Activated CD8-positive, alpha-beta T cell treated with anti-CD3 and anti-CD28 coated beads, Interleukin-2, amount 10 ng/mL, durations not matched to agents 7 days and 5 days (primary cell): ENCODE measurements at places on chromosomes 3 and 15.

GRCh38 chr15:61318802-61319525 lies 89.9 kb upstream of the RORA start:
- DNase-seq = no peak

DNA sequence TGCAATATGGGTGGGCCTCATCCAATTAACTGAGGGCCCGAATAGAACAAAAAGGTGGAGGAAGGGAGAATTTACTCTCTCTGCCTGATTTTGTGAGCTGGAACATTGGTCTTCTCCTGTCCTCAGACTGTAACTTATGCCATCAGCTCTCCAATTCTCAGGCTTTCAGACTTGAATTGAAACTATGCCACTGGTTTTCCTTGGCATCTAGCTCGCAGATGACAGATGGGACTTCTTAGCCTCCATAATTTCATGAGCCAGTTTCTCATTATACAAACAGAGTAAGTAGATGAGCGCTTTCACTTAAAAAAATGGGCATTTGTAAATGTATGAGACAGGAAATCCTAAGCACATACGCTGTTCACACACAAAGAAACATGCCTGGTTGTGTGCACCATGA lies 8.7 kb upstream of the PTX3 start:
- DNase-seq = no peak

- DNase-seq = no peak
Observed at GRCh38 chr15:82300883-82301282, 38.3 kb downstream of the SAXO2 start.

DNA sequence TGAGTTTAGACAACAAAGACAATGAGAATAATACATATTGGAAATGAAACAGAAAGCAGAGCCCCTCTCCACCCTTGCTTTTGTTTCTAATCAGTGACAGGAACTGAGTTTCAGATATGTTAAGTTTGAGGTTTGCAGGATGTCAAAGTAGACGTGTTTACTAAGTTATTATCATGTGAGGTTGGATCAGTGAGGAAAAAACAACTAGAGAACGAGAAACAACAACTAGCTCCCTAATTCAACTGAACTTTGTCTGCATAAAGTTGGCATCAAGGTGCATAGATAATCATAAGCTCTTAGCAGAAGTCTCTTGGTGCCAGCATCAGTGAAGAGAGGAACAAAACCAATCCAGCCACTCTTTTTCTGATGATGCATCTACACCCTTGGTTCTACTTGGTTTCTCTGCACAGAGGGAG lies 491.1 kb upstream of the NR2F2 start:
- peak; percentile 39 for DNase-seq

GRCh38 chr3:185094697-185095096 lies 58.2 kb downstream of the C3orf70 start:
- DNase-seq = no peak

GRCh38 chr15:56984681-56985481 lies 66.4 kb downstream of the TCF12 start:
- no peak for DNase-seq

GRCh38 chr15:75193976-75194375 lies 7.7 kb upstream of the C15orf39 start:
- no peak for DNase-seq

DNA sequence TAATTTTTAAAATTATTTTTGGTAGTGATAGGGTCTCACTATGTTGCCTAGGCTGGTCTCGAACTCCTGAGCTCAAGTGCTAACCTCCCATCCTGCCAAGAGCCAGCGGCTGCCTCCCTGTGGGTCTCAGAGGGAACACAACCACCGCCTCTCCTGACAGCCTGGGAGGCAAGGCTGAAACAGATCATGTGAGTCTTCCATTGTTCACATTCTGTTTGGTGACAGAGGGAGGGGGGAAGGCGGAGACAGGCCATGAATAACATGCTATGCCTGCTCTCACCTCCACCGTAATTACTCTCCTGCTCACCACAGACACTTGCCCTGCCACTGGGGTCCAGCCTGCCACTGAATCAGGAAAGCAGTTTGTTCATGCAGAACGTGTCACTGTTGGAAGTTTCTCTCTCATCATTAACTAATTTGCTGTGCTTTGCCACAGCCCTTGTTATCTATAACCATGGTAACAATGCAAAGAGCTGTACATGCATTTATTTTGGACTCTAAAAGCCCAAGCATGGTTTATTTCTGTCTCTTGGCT lies 78.4 kb upstream of the RASGRF1 start:
- no peak for DNase-seq

- no peak for DNase-seq
Observed at GRCh38 chr3:158273656-158274055, 163.8 kb downstream of the RSRC1 start.

- DNase-seq = no peak
Observed at GRCh38 chr3:140378571-140379340, 299.1 kb upstream of the TRIM42 start.

- peak; percentile 54 for DNase-seq
Observed at GRCh38 chr3:46971742-46972141, 4.8 kb downstream of the CCDC12 start.

DNA sequence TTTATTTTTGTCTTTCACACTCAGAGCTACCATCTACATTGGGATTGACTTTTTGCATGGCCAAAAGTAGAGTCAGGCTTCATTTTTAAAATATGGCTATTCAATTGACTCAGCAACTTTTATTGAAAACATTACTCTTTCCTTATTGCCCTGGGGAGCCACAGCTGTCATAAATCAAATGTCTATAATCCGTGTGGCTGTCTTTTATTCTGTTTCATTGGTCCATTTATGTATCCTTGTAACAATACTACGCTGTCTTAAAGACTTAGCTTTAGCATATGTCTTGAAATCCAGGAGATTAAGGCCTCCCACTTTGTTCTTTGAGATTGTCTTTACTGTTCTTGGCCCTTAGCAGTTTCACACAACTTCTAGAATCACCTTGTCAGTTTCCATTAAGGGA lies 55.2 kb downstream of the CEMIP start:
- no peak for DNase-seq

DNA sequence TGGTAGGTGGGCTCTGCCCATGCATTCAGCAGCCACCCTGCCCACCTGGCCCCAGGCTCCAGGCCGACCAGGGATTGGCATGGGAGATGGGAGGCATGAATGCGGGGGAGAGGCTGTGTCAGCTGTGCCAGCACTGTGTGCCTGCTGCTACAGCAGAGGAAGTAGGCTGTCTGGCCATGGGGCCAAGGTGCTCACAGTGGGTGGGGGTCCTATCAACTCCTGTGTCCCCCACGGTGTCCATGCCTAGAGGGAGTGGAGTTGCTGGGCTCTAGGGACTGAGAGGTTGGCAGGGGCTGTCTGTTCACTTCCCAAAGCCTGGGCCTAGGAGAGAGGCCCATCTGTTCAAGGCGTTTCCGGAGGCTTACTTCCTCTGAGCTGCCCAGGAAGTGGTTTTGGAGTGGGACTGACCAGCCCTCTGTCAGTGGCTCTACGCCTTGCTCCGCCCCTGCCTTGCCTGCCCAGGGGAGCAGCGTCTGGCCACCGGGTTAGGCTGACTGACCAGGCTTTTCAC lies 5.8 kb downstream of the PRKCD start:
- no peak for DNase-seq

GRCh38 chr3:143924522-143925285 lies 46.9 kb upstream of the DIPK2A start:
- no peak for DNase-seq

- no peak for DNase-seq
Observed at GRCh38 chr3:193809106-193809505, 216.1 kb downstream of the OPA1 start.

DNA sequence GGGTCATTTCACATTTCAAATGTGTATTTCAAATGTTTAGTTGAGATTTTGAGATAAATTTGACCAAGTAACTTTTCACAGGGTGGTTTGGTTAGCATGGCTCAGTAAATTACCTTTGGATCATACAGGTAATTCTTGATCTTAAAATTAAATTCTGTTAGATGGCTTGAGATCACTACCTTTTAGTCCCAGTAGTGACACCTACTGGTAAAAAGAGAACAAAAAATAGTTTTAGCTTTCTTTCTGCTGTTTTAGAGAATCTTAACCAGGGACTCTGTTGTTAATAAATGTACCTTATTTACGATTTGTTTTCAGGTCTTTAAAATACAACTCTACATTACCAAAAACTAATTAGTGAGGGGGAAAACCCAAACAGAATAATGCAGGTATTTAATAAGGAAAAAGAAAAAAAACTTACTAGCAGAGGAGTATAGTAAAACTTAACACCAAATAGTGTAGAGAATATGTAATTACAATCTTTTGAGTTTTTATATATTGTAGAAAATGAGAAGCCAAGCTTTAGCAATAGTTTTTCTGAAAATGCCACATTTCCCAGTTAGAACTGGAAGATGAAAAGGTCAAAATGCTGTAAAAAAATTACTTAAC lies 620.3 kb upstream of the AGTR1 start:
- no peak for DNase-seq

- no peak for DNase-seq
Observed at GRCh38 chr15:96047255-96047931, 283.1 kb upstream of the NR2F2 start.

GRCh38 chr3:17028363-17028762 lies 143.6 kb downstream of the PLCL2 start:
- DNase-seq = no peak

DNA sequence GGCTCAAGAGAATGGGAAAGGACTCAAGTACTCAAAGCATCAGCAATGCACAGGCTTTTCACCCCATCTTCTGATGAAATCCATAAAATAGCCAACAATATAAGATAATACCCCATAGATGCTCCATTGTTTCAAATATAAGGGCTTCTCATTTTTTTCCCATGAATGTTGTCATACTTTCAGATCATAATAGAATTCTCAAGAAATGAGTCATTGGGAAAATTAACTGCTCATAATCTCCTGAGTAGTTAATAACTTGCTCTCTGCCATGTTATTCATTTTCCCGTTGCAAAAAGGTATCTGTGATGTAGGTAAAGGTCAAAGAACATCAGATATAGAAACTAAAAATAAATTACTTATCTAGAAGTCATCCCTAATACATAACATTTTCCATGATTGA lies 121.9 kb downstream of the NSUN3 start:
- no peak for DNase-seq

GRCh38 chr3:133856316-133856715 lies 39.4 kb downstream of the RAB6B start:
- DNase-seq = no peak

GRCh38 chr3:193829781-193830180 lies 236.8 kb downstream of the OPA1 start:
- no peak for DNase-seq

DNA sequence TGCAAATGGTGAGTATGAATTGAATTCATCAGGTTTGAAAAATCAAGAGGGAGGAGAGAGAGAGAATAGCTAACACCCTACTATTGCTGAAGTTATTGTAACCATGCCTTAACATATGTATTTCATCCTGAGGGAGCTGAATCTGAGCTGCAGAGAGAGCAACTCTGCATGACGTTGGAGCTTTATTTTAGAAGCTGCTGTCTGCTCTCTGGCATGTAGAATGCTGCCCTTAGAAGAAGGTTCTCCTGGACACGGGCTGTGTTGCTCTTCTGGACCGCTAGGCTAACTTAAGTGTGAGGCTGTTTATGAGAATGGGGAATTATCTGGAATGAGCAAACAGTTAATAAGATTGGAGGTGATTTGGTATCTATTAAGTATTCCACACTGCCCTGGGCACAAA lies 814.6 kb downstream of the AGBL1 start:
- no peak for DNase-seq

DNA sequence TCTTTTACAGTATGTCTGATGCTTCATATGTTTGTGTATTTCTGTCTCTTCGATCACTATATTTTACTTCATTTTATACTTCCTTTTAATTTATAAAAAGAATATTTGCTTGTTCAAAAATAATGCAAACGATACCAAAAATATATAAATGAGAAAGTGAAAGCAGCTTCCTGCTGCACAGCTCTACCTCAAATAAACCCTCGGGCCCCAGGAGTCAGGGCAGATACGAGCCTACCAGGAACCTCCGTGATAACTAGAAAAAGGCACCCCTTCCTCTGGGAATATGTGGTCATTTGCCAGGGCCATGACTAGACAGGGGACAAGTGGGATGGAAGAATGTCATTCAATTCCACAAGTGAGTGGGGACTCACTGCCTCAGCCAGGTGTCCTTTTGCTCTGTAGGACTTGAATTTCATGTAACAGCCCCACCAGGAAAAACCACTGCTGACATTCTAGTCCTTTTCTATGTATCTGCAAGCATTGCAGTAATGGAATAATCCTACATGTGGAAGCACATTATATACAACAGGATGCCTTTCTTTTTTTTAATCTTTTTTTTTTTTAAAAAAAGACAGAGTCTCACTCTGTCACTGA lies 133.3 kb downstream of the SUCLG2 start:
- DNase-seq = no peak

DNA sequence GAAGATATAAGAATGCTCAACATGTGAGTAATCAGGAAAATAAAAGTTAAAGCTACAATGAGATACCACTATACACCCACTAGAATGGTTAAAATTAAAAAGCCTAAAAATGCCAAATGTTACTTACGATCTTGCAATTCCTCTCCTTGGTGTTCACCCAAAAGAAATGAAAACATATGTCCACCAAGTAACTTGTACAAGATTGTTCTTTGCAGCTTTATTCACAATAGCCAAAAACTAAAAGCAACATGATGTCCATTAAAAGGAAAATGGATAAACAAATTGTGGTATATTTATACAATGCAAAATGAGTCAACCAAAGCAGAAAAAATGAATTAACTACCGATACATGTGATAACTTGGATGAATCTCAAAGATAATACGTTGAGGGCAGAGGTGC lies 301.6 kb upstream of the THBS1 start:
- no peak for DNase-seq

DNA sequence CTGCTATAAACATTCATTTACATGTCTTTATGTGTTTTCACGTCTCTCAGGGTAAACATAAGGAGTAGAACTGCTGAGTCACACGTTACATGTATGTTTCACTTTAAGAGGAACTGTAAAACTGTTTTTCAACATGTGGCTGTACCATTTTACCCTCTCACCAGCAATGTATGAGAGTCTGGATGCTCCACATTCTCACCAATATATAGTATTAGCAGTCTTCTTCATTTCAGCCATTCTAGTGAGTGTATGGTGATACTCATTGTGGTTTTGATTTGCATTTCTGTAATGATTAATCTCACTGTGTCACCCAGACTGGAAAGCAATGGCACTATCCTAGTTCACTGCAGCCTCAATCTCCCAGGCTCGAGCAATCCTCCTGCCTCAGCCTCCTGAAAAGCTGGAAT lies 37.1 kb downstream of the PHC3 start:
- DNase-seq = no peak

DNA sequence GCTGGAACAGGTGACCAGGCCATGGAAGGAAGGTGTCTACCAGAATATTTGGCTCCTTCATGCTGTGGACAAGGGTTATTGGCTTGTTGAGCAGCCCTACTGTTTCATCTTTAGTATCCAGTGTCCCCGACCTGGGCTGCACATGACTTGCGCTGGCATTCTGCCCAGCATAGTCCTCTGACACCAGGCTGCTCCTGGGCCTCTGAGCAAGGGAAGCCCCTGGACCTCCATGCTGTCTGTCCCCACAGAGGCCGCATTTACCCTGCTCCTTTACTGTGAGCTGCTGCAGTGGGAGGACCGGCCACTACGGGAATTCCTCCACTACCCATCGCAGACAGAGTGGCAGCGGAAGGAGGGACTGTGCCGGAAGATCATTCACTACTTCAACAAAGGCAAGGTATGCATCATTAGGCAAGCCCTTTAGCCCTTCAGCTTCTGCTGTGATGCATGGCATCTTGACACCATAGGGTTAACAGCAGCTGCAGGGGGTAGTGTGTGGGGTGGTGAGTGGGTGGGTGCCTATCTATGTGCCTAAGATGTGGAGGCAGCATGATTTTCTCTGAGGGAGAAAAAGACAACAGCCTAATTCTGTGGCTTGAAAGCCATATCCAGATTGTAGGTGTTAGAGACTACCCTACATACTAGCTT lies 44.0 kb upstream of the MANF start:
- DNase-seq = no peak

GRCh38 chr3:86563400-86563970 lies 427.5 kb downstream of the VGLL3 start:
- no peak for DNase-seq
